ENCODE measurements at places on chromosomes 7 and 10.

DNA sequence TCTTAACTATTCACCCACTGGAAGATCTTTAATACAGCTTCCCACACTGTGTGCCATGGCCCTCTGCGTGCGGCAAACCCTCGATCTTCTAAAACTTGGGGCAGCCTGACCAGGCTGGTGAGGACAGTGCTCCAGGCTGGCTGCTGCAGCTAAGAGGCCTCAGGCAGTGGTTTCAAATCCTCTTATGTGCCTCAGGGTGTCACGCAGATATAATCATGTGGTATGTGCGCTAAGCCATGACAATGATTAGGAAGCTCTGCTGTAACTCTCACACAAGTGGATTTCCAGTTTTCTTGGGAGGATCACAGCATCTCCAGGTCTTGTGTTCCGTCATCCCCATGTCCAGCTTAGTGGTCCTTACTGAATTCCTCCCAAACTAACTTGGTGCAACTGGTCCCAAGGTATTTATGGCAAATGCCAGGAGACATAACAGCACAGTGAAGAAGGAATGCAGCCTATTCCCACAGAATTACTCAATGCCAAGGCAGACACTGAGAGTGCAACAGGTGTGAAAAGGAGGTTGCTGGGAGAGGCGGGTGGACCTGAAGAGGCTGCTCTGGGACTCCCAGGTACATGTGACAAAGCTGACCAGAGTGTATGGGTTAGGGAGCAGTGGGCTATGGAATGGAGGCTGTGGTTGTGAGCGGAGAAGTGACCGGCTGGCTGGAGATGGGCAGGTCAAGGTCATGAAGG lies 2.3 kb downstream of the HPS1 start:
- peak; percentile 35 for DNase-seq

DNA sequence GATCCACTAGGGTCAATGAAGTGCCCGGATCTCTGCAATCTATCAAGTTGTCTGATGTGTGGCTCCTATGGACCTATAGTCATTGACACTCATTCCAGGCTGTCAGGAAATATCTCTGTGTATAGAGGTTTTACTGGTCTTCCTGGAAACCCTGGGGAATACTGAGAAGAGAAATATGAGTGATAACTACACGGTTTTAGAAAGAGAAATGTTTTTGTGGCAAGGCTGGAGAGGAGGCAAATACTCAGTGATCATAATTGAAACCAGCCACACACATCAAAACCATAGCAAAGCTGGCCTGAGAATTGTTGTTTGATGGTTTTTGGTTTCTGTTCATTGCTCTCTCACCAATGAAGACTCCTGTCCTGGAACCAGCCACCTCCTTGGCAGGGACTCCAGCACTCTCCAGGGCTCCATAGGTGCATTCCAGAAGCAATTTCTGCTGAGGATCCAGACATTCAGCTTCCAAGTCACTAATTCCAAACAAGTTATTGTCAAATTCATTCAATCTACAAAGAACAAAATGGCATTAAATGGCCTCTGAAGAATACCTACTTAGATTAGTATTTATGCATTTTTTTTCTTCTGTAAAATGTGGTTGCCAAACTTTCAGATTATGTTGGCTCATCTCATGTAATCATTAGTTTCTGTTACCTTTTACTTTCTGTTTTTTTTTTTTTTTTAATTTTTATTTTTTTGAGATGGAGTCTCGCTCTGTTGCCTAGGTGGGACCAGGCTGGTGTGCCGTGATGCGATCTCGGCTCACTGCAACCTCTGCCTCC lies 108.6 kb upstream of the ABI1 start:
- DNase-seq = no peak

DNA sequence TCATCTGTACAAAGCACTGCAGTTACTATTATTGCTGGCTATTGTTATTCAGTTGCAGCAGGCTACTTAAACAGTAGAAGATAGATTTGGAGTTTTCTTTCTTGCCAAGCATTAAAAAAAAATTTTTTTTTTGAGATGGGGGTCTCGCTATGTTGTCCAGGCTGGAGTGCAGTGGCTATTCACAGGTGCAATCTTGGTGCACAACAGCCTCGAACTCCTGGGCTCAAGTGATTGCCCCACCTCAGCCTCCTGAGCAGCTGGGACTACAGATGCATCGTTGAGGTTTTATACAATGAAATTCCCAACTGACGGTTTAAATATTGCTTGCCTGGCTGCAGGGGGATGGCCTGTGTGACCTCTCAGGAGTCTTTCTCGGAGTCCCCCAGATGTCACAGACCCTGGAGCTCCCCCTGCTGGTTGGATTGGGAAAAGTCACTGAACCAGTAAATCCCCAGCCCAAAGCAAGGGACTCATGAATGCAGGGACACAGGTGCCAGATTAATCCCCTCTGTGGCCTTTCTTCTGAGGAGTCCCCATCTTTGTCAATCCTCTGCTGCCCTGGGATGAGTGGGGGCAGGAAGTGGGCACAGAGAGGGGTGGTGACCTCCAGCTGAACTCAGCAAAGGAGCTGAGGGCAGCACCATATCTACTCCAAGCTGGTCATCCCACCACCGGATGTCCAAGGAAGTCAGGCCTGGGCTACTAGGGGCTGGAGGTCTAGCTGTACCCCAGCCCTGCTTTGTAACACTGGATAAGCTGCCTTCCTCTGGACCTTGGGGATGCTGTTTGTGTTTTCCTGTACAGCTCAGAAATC lies 149.6 kb downstream of the C10orf105 start:
- DNase-seq = peak; percentile 56

DNA sequence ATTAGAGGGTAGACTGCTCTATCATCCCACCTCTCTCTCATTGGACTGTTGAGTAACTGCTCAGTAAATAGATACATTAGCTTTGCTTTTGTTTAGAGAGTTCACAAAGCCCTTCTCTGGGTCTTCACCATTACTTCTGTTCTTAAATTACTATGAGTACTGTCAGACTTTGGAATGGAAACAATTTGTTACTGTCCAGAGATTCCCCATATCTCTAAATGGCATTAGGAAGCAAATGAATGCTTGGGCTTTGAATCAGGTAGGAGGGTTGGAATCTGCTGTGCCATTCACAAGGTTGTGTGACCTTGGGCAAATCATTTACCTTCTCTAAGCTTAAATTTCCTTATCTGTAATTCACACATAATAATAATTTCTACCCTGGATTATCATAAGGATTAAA lies 541.0 kb upstream of the FZD8 start:
- DNase-seq = no peak

GRCh38 chr7:166338-167060 lies 25.9 kb upstream of the FAM20C start:
- no peak for DNase-seq

DNA sequence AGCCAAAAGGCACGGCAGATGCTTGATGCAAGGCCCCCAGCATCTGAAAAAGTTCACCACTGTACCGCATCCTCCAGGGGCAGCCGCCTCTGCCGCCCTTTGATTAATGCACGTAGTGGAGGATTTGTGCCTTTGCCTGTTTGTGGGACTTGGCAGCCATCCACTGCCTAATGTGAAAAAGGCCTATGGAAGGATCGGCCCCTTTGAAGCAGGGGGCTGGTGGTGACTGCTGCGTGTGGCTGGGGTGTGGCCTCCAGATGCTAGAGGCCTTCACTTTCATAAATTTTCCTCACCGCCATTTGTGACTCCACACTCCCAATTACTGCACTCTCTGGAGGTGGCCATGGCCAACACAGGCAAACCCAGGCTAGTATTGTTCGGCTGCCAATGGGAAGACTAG lies 226.0 kb downstream of the BMPER start:
- no peak for DNase-seq

GRCh38 chr7:68963552-68963951 lies 634.7 kb upstream of the AUTS2 start:
- no peak for DNase-seq

DNA sequence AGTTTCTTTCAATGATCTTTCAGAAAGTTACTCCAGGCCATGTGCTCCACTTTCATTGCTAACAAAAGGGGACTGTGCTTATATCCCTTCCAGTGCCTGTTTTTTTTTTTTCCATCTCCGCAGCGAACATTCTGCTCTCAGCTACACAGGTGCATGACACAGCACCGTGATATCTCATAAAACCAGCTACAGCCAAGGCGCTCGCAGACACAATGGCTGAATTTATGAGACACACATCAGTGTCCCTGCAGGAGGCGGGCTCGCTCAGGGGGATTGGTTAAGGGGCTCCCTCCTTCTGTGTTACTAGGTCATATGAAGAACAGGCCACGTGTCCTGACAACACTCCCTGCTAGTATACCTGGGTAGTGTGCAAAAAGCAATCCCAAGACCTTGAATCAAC lies 245.5 kb downstream of the SKAP2 start:
- no peak for DNase-seq

GRCh38 chr10:12707461-12708185 lies 293.9 kb downstream of the CCDC3 start:
- peak; percentile 3 for DNase-seq

DNA sequence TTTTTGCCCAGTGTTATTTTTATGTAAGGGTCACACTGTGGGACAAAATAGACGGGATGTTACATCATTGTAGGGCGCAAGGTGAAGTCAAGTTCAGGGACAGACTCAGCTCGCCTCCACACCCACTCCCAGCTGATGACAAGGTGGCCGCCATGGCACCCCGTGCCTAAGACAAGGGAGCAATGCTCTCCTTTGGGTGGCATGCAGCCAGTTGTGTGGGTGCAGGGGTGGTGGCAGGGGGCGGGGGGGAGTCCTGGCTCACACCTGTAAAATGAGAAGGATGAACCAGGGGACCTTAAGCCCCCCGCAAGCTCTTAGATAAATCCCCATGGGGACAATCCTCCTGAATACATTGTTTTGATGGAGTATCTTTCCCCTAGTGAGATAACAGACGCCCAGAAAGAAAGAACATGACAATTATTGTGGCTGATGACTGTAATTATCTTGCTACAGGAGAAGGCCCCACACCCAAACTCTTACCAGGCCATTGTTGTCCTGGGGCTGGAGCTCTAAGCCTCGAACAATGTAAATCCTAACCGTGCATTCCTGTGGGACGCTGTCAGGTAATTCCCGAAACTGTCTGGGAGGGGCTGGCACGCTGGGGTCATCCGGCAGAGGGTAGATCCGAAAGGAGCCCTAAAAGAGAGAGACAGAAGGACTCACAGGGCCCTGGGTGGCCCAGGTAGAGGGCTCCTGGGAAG lies 148.7 kb downstream of the MYOF start:
- no peak for DNase-seq
